ENCODE measurements at places on chromosomes 7 and 10. TPM values are rescaled to one million over a fixed set of nuclear protein-coding genes. Genes with fewer than 3 reads are reported as not detected.

GRCh38 chr7:30020535-30020934 is 6.0 kb downstream of the FKBP14 start:
- H3K27me3 ChIP-seq: no peaks in the 10 kb centered on the region
- DNase-seq: no peak
- peaks cover 15% of the 10 kb centered on the region for H3K4me1 ChIP-seq
- no peak overlapping the region for H3K4me3 ChIP-seq

GRCh38 chr7:149728491-149729375 is 44.7 kb downstream of the ZNF467 start:
- H3K36me3 ChIP-seq: peaks cover 100% of the 10 kb centered on the region
- H3K4me3 ChIP-seq: no peak overlapping the region
- H3K27ac ChIP-seq: no peak overlapping the region
- peaks cover 9% of the 10 kb centered on the region for H3K4me1 ChIP-seq
- no peaks in the 10 kb centered on the region for H3K27me3 ChIP-seq

DNA sequence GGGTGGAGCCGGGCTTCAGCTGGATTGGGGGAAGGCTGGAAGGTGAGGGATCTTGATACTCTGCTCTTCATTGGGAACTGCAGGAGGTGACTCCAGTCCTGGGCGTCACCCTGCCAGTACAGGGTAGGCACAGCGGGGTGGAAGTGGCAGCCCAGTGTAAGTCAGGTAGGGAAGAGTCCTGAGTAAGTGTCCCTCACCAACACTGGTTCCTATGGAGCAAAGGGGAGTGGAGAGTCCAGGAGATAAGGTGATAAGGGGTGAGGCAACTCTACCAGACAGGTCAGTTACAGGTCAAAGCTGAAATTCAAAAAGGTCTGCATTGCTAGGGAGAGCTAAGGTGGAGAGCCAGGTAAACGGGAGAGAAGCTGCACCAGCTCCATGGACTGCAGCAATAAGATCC is 145.6 kb upstream of the NFE2L3 start:
- DNase-seq: no peak
- no peak overlapping the region for H3K4me3 ChIP-seq
- no peaks in the 10 kb centered on the region for H3K4me1 ChIP-seq
- H3K27me3 ChIP-seq: no peaks in the 10 kb centered on the region

GRCh38 chr7:23864973-23865372 is 155.0 kb downstream of the STK31 start:
- H3K4me3 ChIP-seq: no peak overlapping the region
- no peaks in the 10 kb centered on the region for H3K27me3 ChIP-seq
- H3K27ac ChIP-seq: no peak overlapping the region
- H3K4me1 ChIP-seq: no peaks in the 10 kb centered on the region

DNA sequence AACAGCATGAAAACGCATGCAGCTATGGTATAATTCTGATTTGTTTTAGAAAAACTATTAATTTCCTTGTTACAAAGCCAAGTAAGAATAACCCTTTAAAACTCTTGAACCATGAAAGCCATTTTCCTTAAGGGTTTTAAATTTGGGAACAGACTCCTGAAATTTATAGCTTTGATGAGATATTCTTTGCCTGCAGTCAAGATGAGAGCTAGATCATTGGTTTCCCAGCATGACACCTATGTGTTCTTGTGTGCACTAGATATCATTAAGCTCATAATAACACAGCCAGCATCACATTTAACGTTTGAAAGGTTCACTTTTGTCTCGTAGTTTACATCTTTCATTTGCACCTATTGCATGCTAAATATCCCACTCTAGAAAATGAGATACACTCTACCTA is 202.2 kb downstream of the PHF14 start:
- peaks cover 7% of the 10 kb centered on the region for H3K4me1 ChIP-seq
- no peak for DNase-seq
- no peaks in the 10 kb centered on the region for H3K36me3 ChIP-seq
- H3K4me3 ChIP-seq: no peak overlapping the region
- H3K27me3 ChIP-seq: no peaks in the 10 kb centered on the region

DNA sequence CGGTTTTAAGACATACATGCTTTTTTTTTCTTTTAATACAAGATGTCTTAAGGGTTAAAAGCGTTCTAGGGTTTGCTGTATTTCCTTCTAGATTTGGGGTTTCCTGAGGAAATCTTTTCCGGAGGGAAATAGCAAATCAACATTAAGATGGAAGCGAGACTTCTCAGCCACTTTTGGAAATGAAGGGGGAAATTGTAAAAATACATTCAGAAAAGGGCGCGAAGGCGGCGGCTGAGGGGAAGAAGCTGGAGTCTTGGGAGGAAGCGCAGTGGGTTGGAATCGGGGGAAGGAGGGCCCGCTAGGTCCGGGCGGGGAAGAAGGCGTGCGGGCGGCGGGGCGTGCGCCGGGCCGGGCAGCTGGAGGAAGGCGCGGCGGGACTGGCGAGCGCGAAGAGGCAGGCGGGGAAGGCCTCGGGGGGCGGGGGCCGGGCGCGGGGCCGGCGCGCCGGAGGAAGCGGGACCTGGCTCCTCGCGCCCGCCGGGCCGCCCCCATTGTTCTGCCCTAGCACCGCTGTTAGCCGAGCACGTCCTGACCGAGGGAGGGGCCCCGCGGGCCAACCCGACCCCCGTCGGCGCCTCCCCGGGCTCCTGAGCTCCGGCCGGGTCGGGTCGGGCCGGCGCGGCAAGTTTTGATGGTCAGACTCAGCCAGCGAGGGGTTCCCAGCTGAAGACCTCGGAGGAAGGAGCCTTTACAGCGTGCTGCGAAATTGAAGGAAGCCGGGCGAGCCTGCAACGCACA is 1.5 kb upstream of the SKIDA1 start:
- H3K4me3 ChIP-seq: peak overlapping the region; percentile 83
- H3K27ac ChIP-seq: peak overlapping the region; percentile 99
- DNase-seq: no peak
- no peaks in the 10 kb centered on the region for H3K27me3 ChIP-seq
- peaks cover 42% of the 10 kb centered on the region for H3K4me1 ChIP-seq
- no peaks in the 10 kb centered on the region for H3K36me3 ChIP-seq

- no peak overlapping the region for H3K4me3 ChIP-seq
- H3K4me1 ChIP-seq: no peaks in the 10 kb centered on the region
- DNase-seq: no peak
Observed at GRCh38 chr10:132858121-132859081, 72.5 kb upstream of the NKX6-2 start.

GRCh38 chr7:6536262-6537260 is 14.7 kb downstream of the GRID2IP start:
- no peak overlapping the region for H3K27ac ChIP-seq
- no peak for DNase-seq
- peak overlapping the region; percentile 23 for H3K4me3 ChIP-seq
- no peaks in the 10 kb centered on the region for H3K36me3 ChIP-seq

DNA sequence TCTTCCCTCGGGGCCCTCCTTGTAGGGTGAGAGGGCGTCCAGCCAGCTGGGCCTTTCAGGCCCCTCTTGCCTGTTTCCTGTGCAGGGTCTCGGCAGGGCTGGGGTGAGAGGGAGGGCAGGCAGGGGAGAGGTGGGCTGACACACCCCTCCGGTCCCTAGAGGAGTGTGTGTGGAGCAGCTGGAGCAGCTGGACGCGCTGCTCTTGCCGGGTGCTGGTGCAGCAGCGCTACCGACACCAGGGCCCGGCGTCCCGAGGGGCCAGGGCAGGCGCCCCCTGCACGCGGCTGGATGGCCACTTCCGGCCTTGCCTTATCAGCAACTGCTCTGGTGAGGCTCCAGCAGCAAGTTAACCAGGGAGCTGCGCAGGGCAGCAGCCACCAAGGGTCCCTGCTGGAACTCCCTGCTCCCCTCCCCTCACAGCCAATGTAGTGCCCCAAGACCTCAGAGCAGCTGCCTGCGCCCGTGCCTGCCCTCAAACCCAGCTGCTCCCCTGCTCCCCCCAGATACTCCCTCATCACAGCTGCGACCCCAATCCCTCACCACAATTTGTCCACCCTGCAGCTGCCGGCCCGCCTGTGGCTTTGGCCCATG is 15.7 kb upstream of the ZNF862 start:
- DNase-seq: no peak
- H3K4me3 ChIP-seq: no peak overlapping the region
- no peak overlapping the region for H3K27ac ChIP-seq
- no peaks in the 10 kb centered on the region for H3K27me3 ChIP-seq

GRCh38 chr7:52088008-52088901 is 771.6 kb upstream of the COBL start:
- no peaks in the 10 kb centered on the region for H3K36me3 ChIP-seq
- H3K27ac ChIP-seq: no peak overlapping the region
- H3K4me1 ChIP-seq: peaks cover 7% of the 10 kb centered on the region
- H3K27me3 ChIP-seq: peaks cover 16% of the 10 kb centered on the region
- no peak overlapping the region for H3K4me3 ChIP-seq

DNA sequence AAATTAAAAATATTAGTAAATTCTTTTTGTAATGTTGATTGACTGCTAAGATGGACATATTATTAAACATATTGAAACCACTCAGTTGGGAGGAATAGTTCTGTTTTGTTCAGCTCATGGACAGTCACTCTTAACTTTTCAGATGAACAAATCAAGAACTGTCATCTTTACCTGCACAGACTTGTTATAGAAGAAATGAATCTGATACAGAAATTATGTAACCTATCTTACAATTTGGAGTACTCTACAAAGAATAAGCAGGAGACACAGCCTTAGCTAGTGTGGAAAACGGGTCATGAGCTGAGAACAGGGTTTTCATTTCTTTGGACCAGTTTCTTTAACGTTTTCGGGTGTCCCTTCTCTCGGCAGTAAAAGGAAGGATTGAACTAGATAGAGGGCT is 1.2 kb upstream of the ANLN start:
- H3K27ac ChIP-seq: peak overlapping the region; percentile 89
- DNase-seq: no peak

GRCh38 chr10:92238586-92239098 is 52.2 kb downstream of the CPEB3 start:
- peak overlapping the region; percentile 73 for H3K4me3 ChIP-seq
- H3K27me3 ChIP-seq: no peaks in the 10 kb centered on the region
- H3K4me1 ChIP-seq: peaks cover 57% of the 10 kb centered on the region
- H3K36me3 ChIP-seq: no peaks in the 10 kb centered on the region

DNA sequence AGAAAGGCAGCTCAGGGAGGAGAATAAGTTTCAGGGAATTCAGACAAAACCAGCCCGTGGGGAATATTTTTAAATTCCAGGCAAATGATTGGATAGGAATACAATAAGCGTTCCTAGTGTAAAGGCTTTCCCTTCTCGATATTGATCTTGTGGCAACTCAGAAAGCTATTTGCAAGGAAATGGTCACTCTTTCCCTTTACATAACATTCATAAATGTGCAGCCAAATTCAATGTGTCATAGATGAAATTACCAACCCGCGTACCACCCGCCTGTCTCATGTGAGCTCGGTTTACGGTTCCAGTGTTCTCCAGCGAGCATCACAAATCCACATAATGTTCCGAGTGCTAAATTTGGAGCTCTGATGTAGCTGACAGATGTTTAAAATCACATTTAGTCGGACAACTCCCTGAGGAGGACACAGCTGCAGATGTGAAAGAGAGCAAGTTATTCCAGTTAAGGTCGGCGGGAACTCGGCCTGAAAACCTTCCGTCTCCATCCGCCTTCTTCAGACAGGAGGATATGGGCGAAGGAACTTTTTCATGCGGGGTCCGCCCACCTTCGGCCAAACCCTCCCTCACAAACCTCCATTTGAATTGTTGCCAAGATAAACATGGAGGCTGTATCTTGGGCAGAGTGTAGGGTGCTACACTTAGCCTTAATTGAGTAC is 327.0 kb downstream of the RNLS start:
- peaks cover 41% of the 10 kb centered on the region for H3K4me1 ChIP-seq
- H3K27me3 ChIP-seq: no peaks in the 10 kb centered on the region
- peak; percentile 91 for DNase-seq
- peak overlapping the region; percentile 68 for H3K27ac ChIP-seq
- H3K4me3 ChIP-seq: no peak overlapping the region

DNA sequence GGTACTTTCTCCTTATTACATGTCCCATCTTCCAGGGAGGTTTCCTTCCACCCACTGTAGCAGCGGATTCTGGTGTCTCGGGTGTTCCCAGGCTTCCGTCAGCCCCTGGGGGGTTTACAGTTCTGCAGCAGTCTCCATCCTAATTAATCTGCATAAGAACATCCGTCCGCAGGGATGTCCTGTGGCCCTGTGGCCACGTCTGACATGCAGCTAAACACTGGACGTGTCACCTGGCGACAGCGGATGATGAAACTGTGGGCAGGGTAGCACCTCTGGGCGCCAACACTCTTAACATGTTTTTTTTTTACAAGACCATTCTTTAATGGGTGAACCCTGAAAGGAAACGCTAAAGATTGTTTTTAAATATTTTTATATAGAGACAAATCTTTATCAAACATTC is 58.2 kb downstream of the DIP2C start:
- no peak overlapping the region for H3K27ac ChIP-seq
- no peaks in the 10 kb centered on the region for H3K27me3 ChIP-seq
- no peak overlapping the region for H3K4me3 ChIP-seq

DNA sequence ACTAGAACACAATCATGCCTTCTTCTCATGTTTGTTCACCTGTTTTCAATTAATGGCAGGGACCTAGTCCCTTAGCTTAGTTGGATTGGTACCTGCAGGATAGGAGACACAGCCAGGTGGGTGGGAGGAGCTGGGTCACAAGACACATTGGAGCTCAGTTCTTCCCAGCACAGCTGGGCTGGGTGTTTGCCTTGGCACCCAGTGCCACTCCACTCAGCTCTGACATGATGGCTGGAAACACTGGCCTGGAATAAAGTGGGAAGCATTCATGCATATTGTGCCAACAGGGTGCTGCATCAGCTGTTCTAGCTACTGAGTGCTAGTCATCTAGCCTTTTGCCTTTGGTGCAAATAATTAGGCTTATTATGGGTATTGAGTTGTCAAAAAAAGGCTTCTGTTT is 226.1 kb downstream of the PTEN start:
- no peak overlapping the region for H3K27ac ChIP-seq
- H3K27me3 ChIP-seq: no peaks in the 10 kb centered on the region
- H3K4me3 ChIP-seq: no peak overlapping the region
- H3K4me1 ChIP-seq: no peaks in the 10 kb centered on the region
- no peaks in the 10 kb centered on the region for H3K36me3 ChIP-seq

Gene MINDY3
- total RNA-seq: 34.3 TPM

Gene BICC1
- total RNA-seq: 20.2 TPM

Gene IFIT2
- 5.0 TPM for total RNA-seq

Gene SFRP5
- total RNA-seq: 19.9 TPM

Gene TMEM196
- not detected for total RNA-seq

Gene PKD2L1
- total RNA-seq: not detected

Gene ACSM6
- not detected for total RNA-seq
